ENCODE measurements at places on chromosomes 4 and X.

GRCh38 chrX:23515028-23515427, 152.3 kb upstream of the PRDX4 start:
- peak; percentile 8 for DNase-seq

GRCh38 chrX:110759785-110760184, 35.8 kb downstream of the CHRDL1 start:
- no peak for DNase-seq

DNA sequence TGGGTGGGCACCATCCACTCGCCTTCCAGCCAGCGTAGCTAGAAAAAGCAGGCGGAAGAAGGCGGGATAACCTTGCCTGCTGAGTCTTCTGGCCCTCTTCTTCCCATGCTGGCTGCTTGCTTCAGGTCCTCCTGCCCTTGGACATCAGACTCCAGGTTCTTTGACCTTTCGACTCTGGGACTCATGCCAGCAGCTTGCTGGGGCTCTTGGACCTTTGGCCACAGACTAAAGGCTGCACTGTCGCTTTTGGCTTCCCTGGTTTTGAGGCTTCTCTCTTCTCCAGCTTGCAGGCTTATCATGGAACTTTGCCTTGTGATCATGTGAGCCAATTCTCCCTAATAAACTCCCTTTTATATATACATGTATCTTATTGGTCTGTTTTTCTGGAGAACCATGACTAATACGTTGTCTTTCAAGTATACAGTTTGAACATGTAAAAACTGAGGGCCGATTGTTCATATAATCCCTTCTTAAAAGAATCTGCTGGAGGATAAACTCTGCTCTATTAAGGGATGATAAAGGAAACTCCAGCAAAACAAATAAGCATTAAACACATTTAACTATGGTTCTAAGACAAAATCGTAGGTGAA, 116.6 kb upstream of the LCORL start:
- DNase-seq: no peak

GRCh38 chr4:98110929-98111328, 32.3 kb downstream of the STPG2 start:
- DNase-seq: no peak

- no peak for DNase-seq
These were observed 126.1 kb downstream of the NAA11 start for GRCh38 chr4:79199743-79200142.

- no peak for DNase-seq
These were observed 448.9 kb downstream of the MAGEB5 start for GRCh38 chrX:26664919-26665318.

- DNase-seq: no peak
These were observed 68.9 kb downstream of the LEF1 start for GRCh38 chr4:108099838-108100237.

GRCh38 chrX:95318882-95319281, 1365.8 kb upstream of the DIAPH2 start:
- peak; percentile 43 for DNase-seq

GRCh38 chrX:65921363-65921762, 118.5 kb downstream of the VSIG4 start:
- DNase-seq: no peak

DNA sequence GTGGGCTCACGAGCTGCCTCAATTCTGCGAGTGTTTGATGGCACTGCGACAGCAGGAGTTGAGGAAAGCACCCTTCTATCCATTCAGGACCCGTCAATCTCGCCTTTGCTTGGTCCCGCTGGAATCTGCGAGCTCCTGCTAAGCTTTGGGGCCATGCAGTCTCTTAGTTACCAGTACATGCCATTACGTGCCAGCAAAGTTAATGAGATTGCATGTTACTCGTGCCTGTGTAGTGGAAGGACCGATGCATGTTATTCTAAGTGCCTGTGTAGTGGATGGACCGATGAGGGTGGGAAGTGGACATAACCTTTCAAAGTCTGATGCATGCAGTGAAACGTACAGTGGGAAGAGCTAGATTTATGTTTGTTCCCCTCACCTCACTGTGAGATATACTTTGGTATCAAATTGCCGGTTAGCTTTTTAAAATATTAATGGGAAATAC, 569 bp downstream of the RPS3A start:
- no peak for DNase-seq

DNA sequence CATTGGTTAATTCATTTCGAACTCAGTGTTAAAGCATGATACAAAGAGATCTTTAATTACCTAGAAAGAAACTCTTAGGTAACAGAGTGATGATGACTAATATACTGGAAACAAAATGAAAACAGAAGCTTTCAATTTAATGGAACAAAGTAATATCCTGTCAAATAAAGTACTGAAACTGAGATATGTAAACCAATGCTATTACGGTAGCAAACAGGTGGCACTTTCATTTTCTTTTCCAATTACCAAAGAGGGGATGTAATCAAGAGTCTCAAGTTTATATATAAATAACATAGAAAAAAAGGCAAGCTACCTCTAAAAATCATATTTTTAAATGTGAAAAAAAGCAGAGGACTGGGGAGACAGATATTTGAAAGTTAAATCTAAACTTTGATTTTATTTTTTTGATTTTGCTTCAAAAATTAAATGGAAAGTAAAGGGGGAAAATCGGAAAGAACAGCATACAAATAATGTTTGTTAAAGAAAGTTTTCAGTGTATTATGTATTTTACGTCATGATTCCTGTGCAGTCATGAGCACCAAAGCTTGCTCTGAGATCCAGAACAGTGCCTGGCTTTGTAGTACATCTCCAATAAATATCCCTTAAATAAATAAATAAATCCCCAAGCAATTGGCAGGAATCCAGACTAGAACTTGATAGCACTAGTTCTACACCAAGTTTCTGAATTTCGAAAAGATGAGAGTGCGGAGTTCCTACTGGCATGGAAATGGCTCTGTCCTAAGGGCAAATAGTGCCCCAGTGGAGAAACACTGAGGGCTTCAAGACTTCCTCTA, 25.0 kb upstream of the RAPGEF2 start:
- no peak for DNase-seq

DNA sequence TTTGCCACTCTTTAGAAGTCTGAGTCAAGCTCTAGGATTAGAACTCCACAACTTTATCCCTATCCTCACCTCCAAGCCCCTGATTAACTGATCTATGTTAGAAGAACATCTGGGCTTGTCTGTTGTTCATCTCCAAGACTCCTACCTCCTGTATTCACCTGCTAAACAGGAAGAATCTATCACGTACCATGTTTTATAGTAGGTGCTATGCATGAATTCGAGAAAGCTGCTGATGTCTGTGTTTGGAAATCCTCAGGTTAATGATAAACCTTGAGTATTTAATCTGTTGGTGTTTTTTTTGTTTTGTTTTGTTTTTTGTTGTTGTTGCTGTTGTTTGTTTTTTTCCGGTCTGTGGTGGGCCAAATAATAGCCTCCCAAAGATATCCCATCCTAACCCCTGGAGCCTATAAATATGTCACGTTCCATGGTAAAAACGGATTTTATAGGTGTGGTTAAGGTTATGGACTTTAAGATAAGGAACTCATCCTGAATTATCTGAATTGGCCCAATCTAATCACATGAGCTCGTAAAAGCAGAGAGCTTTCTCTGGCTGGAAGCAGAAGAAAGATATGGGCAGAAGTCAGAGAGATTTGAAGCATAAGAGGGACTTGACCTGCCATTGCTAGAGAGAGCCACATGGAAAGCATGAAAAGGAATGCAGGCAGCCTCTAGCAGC, 101.2 kb upstream of the DUSP21 start:
- peak; percentile 27 for DNase-seq

DNA sequence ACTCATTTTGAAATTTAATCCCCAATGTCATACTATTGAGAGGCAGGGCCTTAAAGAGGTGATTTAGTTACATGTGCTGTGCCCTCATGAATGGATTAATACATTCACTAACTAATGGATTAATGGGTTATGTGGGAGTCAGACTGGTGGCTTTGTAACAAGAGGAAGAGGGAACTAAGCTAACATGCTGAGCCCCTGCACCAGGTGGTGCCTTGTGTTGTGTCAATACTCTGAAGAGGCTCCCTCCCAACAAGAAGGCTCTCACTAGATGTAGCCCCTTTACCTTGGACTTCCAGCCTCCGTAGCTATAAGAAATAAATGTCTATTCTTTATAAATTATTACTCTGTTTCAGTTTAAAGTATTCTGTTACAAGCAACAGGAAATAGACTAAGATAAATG, 411.9 kb upstream of the EMCN start:
- DNase-seq: no peak

DNA sequence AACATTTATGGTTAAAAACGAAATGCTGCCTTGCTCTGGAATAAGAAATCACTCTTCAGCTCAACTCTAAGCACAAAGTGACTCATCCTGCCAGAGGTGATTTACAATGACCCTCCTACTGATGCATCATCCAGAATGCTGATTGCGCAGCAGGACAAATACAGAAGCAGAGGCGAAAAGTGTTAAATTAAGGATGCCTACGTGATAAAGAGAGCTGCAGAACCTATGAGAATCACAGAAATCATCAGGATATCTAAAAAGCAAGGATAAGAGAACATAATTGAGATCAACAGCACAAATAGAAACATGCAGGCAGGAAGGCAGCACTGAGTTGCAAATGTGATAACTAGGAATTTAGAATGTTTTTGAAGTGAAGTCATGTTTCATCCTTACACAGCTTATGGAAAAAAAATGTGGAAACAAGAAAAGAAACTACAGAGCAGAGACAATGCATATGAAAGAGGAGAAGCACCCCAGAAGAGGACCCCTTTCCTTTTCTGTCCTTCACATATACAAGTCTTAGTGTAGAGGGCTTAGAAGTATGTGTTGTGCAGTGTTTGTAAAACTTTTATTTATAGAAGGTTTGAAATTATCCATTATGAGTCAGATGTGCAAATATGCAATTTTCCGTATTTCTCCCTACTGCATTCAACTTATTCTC, 188.4 kb downstream of the SLC7A11 start:
- DNase-seq: no peak

DNA sequence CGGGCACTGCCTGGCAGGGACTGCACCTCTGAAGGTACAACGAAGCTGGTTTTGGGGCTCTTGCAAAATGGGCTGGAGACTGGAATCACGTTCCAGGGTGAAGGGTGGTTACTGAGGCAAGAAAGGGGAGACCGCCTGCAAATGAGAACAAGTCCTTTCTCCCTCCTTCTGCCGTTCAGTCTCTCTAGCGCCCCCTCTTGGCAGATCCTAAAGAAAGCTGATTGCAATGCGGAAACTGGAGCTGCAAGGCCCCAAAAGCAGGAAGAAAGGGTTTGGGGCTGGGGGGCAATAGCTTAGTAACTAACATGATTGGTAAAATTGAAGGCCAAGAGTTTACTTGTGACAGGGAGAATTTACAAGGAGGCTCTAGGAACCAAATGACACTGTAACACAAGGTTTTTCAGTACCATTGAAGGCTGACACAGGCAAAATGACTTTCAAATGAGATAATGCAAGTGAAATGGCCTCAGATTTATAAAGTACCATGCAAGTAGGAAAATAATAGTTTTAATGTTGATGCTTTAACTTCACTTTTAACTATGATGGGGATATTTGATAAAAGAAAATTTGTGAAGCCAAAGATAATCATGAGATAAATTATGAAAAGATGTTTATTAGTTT, 222.7 kb upstream of the HAND2 start:
- peak; percentile 76 for DNase-seq

GRCh38 chrX:120560405-120560841, 339 bp downstream of the CUL4B start:
- no peak for DNase-seq
